ENCODE measurements at places on chromosomes 1 and 21.

DNA sequence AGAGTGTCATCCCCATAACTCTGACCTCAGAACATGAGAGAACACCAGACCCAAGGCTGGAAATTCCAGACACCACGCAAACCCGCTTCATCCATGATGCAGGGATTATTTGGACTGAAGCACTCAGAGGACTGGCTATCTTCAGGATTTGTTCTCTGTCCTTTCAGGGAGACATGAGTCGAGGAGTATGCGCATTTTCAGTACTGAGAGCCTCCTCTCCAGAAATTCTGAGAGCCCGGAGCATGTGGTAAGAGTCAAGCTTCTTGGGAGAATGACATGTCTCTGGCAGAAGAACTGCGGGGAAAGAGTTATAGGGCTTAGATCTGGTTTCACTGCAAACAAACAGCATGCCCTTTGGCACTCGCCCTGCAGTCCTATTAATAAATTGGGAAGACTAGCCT is 6.9 kb downstream of the LAX1 start:
- DNase-seq, result no peak

- peak; percentile 62 for DNase-seq
These were observed 92.6 kb downstream of the NID1 start for GRCh38 chr1:235972311-235972689.

DNA sequence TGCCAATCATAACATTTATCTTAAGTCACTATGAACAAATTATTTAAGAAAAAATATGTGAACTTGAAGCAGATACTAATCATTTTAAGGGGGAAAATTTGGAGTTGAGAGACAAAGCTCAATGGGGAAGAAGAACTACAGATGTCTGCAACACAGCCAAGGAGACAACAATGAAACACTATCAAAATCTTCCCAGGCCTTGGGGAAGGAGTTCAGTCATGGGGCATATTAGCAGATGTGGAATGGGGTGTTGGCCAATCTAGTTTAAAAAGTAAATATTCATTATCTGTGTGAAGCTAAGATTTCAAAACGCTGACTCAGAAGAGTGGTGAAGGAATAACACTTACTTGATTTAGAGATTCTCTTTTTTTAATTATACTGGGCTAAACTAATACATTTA is 671.6 kb upstream of the ZP4 start:
- no peak for DNase-seq

GRCh38 chr1:94806441-94806871 is 13.7 kb upstream of the SLC44A3 start:
- peak; percentile 29 for DNase-seq

DNA sequence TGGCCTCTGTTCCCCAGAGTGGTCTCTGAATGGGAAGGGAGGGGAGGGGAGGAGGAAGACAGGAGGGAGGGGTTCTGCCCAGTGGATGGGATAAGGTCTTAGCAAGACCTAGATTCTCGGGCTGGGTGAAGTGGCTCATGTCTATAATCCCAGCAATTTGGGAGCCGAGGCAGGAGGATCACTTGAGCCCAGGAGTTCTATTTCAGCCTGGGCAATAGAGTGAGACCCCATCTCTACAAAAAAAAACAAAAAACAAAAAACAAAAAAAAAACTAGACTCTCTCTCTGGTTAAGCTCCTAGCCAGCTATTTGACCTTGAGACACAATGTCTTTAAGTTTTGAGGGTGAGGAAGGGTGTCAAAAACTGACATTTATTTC is 11.4 kb downstream of the UQCRHL start:
- no peak for DNase-seq

DNA sequence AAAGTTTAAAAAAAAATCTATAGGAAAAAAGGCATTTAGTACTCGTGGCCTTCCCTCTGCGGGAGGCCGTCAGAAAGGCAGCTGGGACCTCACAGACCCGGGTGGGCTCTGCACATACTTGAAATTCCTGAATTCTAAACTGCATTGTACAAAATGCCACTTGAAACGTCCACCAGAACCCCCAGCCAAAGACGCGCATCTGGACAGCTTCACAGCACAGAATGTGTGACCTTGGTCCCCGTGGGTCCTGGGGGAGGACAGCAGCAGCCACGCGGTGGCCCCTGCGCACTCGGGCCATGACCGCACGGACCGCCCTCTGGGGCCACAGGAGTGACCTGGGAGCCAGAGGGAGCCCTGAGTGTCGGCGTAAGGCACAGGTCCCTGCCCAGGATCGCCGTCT is 20.6 kb upstream of the MRPS14 start:
- no peak for DNase-seq

DNA sequence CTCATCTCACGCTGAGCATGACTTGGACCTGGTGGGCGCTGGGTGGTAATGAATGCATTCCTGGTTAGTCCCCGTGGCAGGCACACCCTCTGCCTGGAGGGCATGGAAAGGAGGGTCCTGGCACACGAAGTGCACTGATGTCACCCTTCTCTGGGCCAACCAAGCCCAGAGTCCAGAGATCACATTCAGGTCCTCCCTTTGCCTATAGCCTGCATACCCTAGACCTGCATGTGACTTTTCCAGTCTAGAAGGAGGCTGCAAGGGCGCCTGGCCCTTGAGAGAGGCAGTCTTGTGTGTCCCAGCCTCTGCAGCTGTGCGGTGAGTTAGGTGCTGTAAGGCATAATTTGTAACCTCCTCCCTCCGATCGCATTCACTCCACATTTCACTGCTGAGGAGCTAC is 22.1 kb downstream of the PADI2 start:
- DNase-seq, result no peak

DNA sequence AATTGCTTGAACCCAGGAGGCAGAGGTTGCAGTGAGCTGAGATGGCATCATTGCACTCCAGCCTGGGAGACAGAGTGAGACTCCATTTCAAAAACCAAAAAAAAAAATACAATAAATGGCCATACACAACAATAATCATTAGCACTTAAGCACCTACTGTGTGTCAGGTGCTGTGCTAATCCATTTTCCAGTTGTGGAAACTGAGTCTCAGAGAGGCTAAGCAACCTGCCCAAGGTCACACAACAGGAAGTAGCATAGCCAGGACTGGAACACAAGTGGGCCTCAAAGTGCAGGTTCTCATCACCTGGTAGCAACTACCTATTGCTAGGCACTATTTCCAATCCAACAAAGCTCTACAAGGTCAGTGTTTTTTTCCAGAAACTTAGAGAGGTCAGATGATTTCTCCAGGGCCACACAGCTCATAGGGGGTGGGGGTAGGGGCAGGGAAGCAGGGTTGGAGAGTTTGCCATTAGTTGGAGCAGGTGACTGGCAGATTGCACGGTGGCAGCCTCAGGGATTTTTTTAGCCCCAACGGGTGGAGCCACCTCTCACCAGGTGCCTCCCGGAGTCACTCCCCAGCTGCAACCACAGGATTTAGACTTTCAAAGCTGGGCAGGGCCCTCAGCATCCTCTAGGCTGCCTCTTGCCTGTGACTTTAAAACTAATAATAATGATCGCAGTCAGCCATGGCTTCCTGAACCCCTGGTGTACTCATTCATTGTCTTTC is 52.5 kb upstream of the ID3 start:
- no peak for DNase-seq

GRCh38 chr1:198169672-198170071 is 12.9 kb downstream of the NEK7 start:
- DNase-seq, result no peak

DNA sequence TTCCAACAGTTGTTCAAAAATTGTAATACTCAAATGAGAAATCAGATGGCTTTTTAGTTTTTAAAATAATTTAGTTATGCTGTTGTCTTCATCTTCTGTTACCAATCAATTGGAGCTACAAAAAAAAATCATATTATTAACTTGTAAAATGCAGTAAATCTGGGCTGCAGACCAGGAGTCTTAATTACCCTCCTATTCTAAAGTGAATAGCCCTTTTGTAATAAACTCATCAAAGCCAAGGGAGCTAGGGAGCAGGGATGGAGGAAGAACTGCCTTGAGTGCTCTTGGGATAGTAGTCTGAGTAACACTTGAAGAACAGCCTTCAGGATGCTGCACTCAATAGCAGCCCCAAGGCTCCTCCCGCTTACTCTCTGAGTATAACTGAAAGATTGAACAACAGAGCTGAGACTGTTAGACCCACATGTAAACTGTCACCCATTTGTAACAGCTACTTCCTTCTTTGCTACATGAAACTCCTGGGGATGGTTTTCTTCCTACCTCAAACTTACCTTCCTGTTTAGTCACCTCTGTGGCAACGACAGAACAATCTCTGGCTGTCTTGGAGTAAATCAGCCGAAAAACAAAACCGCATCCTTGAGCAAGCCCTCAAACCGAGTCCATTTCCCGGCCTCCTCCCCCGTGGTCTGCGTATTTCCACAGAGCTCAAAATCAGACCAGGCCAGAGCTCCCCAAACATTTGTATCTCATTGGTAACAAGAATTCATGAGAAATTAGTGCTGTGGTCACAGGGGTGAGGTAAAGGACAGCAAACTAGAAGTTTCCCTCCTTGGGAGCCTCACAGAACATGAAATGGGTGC is 55.9 kb downstream of the CD58 start:
- DNase-seq, result no peak

DNA sequence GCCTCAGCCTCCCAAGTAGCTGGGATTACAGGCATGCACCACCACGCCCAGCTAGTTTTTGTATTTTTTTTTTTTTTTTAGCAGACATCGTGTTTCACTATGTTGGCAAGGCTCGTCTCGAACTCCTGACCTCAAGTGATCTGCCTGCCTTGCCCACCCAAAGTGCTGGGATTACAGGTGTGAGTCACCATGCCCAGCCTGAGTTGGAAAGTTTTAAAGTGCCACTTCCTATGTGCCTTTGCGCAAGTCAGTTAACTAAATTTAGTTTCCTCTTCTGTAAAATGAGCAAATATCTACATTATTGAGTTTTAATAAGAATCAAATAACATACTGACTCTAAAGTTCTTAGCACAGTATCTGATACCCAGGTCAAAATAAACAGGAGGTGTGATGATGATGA is 12.4 kb downstream of the SLC19A2 start:
- DNase-seq, result no peak

- DNase-seq, result no peak
These were observed 71.2 kb downstream of the FGGY start for GRCh38 chr1:59368008-59368670.

DNA sequence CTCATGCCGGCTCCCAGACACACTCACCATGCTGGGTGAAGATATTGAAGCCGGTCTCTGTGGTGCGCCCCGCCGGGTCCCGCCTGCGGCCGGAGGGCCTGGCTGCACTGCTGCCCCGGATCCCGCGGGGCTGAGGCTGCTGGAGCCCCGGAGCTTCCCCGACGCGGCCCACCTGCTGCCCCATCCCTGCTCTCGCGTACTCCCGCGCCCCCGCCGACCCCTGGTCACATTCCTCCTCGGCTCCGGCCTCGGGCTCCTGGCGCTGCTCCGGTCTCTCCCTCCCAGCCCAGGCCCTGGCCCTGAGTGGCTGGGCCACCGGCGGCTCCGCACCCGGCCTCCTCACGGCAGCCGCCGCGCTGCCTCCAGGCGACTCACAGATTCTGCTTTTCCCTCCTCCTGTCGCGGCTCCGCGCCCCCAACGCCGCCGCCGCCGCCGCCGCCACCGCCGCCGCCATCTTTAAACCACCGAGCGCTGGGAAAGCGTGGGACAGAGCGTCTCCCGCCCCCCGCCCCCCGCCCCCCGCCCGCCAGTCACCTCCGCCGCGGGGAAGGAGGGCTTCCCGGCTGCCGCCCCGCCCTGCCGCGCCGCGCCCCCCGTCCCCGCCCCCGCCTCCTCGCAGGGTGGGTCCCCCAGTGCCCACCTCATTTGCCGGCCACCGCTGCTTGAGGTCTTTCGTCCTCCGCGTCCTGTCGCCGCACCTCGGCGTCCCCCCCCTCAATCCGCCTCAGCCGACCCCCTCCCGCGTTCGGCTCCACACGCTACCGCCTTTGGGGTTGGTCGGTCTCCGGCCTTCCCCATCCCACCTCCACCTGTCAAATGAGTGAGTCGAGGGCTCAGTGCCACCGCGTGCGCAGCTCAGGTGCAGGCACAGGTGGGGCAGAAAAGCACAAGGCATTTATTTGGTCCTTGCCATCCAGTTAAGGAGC is at the start of gene ABL2:
Gene ABL2, minus strand, starts transcription at position 464 of the 927 bp plus-strand sequence. Its CDS starts 280 bp downstream, at position 184.
- no peak for DNase-seq

DNA sequence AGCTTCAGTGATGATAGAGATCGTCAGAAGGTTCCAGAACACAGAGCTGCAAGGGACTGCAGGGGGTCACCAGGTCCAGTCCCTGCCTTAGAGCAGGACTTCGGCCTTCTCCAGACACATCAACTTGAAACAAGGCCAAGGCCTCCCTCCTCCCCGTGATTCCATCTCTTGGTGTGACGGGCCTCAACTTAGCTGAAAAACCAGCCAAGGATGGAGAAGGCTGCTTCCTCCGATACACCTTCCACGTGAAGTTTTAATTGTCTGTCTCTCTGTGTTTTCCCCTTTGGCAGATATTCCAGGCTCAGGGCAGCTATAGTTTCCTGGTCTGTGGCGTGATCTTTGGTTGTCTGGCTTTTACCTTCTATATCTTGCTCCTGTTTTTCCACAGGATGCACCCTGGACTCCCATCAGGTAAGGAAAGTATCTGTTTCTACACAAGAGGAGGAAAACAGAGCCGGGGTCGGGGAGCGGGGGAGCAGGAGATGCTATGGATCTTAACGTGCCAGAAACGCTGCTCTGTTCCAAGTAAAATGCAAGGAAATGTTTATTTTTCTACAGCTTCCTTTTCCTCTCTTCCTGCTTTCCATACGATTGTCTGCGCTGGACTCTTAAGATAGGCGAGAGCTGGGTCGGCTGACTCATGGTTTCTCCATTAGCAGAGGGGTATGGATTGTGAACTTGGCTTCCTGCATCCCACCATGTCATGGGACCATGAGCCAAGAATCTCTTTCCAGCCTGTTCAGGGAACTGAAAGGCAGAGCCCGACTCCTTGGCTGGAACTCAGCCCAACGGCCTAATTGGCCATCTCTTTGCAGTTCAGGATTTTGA is 32.8 kb downstream of the ELK4 start:
- peak; percentile 92 for DNase-seq

- DNase-seq, result no peak
These were observed 195.3 kb upstream of the USP25 start for GRCh38 chr21:15534450-15534886.

Data from fibroblast of the conjunctiva (primary cell).